Immature natural killer cell (primary cell): ENCODE measurements at places on chromosomes 7 and 10.

GRCh38 chr7:2032876-2033407, 199.8 kb downstream of the MAD1L1 start:
- DNase-seq = no peak

DNA sequence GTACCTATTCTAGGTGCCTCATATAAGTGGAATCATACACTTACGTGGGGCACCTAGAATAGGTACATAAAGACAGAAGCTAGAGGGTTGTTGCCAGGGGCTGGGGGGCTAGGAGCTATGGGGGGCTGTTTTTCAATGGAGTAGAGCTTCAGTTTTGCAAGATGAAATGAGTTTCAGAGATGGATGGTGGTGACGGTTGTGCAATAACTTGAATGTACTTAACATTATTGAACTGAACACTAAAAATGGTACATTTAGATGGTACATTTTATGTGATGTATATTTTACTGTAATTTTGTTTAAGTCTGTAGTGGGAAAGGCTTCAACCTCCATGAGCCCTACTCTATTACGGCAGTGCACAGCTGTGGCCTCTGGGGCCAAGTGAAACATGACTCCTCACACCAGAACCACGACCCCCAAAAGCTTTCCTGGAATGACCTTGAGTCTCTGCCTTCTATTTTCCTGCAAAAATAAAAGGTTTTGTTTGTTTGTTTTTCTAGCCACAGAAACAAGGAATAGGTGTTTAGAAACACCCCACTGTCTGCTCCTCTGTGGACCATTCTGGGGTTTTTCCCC, 147.3 kb upstream of the PLXNA4 start:
- no peak for DNase-seq

DNA sequence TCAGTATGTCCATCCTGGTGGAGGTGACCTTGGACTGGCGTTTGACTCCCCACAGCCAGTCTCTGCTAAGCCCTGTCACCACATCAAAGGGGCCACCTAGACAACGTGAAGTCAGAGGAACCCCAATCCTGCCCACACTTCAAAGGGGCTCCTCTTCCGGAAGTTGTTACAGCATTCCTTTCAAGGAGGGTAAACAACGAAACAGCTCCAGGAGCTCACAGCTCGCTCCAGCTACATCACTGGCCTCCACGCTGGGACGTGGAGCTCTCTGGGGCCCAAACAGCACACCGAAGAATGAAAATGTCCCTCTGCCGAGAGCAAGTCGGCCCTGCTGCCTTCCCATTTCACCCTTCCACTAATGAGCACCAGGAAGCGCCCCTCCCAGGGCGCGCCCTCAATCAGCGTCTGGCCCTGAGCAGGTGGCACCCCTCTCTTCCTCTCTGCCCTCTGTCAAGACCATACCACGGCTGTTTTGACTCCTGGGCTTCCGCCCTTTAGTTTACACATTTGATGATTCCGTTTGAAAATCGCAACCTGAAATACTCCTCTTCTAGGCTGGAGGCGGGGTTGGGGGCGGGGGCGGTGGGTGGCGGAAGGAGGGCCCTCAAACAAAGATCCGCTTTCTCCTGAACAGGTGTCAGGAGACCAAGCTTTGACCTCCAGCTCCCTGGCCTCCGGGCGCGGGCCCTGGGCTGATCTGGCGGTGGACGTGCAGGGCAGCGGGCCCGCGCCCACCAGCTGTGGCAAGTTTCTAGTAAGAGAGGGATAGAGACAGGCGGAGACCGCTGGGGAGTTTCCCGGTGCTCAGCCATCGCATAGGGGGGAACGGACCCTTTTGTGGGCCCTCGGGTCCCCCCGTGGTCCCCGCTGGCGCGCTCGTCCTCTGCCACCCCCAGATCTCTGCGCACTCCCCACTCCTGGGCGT, 53.1 kb upstream of the KDM7A start:
- peak; percentile 61 for DNase-seq

GRCh38 chr7:117155694-117156093, 167.2 kb downstream of the WNT2 start:
- no peak for DNase-seq

- no peak for DNase-seq
Observed at GRCh38 chr10:36118314-36118713, 476.2 kb upstream of the FZD8 start.

DNA sequence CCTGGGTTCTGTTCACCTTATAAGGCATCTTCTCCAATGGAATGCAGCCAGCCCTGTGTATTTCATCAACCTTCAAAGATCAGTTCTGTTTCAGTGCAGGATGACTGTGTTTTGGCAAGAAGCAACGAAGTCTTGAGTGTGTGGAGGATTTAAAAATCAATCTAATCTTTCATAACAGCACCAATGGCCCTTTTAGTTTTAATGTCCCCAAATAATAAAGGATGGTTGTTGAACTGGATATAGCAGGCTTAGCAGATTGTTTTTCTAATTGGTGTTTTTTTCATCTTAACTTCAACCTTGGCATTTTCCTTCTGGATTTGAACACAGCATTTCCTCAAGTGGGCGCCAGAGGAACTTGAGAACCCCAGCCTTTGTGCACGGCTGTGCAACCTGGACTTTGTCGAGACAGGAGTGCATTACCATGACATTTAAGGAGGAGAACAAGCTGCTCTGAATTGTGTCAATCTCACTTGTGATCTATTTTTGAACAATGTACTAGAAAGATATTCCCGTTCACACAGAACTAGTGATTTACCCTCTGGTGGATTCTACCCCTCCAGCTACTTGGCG, 313.3 kb upstream of the AKR1E2 start:
- DNase-seq = no peak

GRCh38 chr10:110214371-110214826, 7.0 kb downstream of the MXI1 start:
- no peak for DNase-seq

GRCh38 chr10:130810856-130811255, 500.7 kb downstream of the TCERG1L start:
- no peak for DNase-seq

- DNase-seq = no peak
Observed at GRCh38 chr10:5400468-5401240, 4.0 kb downstream of the TUBAL3 start.

DNA sequence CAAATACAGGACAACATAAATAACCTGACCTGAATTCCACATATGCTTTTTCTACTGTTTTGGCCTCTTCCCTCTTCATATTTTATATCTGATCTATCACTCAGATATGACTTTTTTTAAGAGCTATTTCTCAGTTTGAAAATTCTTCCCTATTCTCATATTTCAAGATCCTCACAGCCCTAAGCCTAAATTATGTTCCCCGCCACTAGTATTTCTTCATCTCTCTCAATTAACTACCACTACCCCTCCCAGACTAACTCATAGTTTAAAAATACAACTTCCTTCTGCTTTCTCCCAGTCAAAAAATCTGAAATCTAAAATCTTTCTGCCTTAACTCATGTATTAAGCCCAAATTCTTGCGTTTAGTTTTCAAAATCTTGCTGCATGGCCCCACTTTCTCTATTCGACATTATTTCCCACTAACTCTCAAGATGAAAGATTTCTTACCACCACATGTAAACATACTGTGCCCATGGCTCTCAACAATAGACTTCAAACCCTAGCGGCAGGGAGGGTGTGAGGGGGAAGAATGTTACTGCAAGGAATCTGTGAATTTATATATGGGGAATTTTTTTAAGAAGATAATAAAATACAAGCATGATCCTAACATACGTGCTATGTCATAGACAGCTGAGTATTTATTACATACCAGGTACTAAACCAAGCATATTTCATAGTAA, 64.6 kb downstream of the TFEC start:
- DNase-seq = no peak

DNA sequence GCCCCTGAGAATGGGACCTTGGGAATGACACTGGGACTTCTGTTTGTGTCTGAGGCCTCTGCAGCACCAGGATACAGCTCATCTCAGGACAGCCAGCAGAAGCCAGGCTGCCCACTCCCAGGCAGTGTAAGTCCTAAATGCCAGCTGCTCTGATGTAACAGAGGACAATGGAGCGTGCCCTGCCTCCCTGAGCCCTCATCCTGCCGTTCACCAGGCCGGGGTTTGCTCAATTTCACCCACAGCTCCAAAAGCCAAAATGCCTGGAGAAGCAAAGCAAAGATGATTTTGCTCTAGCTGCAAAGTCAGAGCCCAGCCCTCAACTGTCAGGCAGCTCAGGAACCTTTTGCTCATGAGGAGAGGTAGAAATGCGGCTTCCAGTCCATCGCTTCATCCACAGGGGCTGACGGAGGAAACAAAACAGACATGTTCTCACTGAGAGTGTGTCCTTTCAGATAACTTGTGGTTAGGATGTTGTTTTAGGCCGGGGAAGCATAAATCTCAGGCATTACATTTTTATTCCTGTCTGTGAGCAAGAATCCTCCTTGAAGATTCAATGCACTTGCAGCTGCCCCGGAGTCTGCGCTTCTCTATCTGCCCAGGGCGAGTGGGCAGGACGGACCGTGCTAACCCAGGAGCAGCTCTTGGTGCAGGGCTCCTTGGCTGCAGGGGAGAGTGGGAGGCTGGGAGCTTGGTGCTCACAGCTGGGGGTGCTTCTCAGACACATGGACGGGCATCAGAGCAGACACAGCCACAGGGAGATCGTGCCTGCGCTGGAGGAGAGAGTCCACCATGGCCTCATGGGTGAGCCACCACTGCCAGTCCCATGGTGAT, 83.2 kb upstream of the CHST15 start:
- DNase-seq = no peak

DNA sequence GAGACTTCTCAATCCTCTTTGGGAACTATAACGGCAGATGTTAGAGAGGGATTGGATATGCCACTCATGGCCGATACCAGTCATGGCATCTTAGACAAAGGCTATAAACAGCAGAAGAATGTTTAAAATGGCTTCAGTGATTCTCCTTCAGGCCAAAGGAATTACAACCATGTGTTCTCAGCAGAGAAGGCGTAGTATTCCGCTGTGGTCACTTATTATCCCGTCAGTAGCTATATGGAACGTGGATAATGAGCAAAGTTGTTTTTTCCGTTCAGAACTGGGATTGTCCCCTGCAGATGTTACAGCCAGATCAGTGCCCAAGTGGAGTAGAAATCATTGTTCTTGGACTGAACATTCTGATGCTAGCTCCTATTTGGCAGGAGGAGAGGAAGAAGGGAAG, 43.1 kb downstream of the TEX36 start:
- DNase-seq = no peak

DNA sequence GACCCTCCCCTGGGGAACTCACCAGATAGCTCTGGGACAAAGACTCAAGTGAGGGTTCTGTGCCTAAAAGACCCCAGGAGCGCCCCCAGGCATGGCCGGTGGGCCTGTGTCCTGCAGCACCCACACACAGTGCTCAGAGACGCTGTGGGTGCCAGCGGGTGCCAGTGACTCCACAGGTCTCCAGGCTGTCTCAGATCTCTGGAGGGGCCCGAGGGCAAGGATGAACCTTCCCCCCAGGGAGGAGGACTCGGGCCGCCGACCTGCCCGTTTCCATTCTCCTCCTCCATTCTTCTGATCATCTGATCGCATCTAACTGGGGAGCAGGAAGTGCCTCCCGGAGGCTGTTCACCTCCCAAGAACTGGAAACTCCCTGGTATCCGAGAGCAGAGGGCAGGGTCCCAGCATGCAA, 980 bp downstream of the ADAM8 start:
- peak; percentile 63 for DNase-seq

GRCh38 chr10:63525021-63525420, 3.8 kb downstream of the REEP3 start:
- DNase-seq = no peak

- no peak for DNase-seq
Observed at GRCh38 chr7:101832685-101833375, 15.4 kb downstream of the CUX1 start.

GRCh38 chr10:113221756-113222168, 271.7 kb downstream of the TCF7L2 start:
- DNase-seq = no peak

DNA sequence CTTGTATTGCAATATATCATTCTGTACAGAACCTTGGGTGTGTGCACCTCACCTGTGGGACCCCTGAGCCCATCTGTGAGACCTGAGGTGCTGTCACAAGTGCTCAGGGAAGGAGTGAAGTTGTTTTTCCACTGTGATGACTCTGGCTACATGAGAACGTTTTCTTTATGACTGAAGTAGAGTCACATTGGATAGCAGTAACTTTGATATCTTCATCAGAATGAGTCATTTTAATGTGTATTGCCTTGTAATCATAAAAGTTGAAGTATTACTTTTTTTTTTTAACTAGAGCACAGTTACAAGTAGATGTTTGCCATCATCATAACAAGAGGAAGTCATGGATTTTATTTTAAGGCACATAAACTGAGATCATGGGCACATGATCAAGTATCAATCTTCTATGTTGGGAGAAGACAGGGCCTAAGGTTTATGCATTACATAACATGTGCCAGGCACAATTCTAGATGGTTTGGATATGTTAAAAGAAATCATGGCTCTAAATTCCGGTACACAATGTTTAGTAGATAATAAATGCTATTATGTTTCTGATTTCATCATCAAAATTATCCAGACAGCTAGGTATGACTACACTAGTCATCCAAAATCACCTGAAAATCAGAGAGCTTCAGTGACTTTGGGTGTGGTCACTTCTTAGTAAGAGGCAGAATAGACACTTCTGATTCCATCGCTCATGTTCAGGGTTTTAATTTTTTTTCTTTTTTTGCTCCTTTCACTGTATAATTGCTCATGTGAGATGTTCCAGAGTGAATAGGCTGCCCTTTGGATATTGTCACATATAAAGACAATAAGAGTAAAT, 82.7 kb upstream of the KLF6 start:
- DNase-seq = no peak

DNA sequence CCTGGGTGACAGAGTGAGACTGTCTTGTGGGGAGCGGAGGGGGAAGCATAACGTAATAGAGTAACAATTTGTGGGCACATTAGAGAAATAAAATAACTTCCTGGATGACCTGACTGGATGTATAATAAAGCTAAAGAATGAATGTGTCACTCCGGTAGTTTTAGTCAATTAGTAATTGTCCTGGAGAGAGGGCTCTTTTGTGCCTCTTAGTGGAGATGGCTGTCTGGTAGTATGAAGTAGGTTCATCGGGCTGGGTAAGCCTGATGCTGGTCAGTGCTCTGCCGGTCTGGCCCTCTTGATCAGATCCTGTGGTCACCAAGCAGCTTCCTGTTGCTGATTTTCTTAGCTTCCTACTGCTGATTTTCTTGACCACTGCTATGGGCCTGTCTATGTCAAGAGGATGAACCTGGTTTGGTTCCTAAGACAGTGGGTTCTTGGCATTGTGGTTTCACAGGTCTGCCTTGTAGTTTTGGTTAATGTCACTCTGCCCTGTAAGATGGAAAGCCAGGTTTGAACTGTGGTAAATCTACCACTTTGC, 34.1 kb downstream of the ZRANB1 start:
- peak; percentile 74 for DNase-seq
